ENCODE measurements at places on chromosomes 4 and X. TPM values are rescaled to one million over a fixed set of nuclear protein-coding genes. Genes with fewer than 3 reads are reported as not detected.

The UGT2A3 gene
- not detected for total RNA-seq

The DACH2 gene
- not detected for total RNA-seq

The GABRG1 gene
- total RNA-seq: not detected

The AMER1 gene
- 4.5 TPM for total RNA-seq

The PDZD4 gene
- 8.3 TPM for total RNA-seq

The NOCT gene
- 4.8 TPM for total RNA-seq

The MTNR1A gene
- not detected for total RNA-seq

The NPFFR2 gene
- total RNA-seq: not detected

GRCh38 chr4:113101669-113102068 lies 52.2 kb downstream of the ANK2 start:
- no peak overlapping the region for H3K27ac ChIP-seq
- no peaks in the 10 kb centered on the region for H3K27me3 ChIP-seq
- no peak for DNase-seq
- no peak overlapping the region for H3K4me3 ChIP-seq
- H3K36me3 ChIP-seq: no peaks in the 10 kb centered on the region
- H3K4me1 ChIP-seq: no peaks in the 10 kb centered on the region

DNA sequence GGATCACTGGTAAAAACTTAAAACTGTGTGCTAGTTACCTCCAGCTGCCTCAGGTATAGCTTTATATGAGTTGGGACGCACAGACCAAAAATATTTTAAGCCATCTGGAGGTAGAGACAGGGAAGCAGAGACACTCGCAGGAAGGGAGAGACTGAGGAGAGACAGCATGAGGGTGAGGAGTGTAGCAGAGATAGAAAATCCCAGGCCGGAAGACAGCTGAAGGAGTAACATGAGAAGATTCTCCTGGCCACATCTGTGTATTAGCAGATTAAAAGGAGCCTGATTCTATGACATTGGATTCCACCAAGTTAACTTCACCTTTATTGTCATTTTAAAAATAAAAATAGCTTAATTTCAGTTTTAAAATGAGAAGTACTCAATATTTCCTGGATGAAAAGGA lies 84.3 kb downstream of the PDLIM5 start:
- DNase-seq: no peak
- H3K27me3 ChIP-seq: no peaks in the 10 kb centered on the region
- H3K4me3 ChIP-seq: no peak overlapping the region
- H3K27ac ChIP-seq: no peak overlapping the region
- no peaks in the 10 kb centered on the region for H3K36me3 ChIP-seq

- DNase-seq: no peak
- H3K27me3 ChIP-seq: no peaks in the 10 kb centered on the region
- no peaks in the 10 kb centered on the region for H3K36me3 ChIP-seq
- H3K4me3 ChIP-seq: no peak overlapping the region
- H3K27ac ChIP-seq: no peak overlapping the region
- no peaks in the 10 kb centered on the region for H3K4me1 ChIP-seq
Measured at GRCh38 chrX:19687395-19687794, 172.1 kb upstream of the MAP3K15 start.

GRCh38 chrX:47247999-47248320 lies 15.2 kb downstream of the USP11 start:
- H3K4me1 ChIP-seq: no peaks in the 10 kb centered on the region
- peaks cover 30% of the 10 kb centered on the region for H3K36me3 ChIP-seq
- no peak overlapping the region for H3K27ac ChIP-seq
- H3K27me3 ChIP-seq: no peaks in the 10 kb centered on the region
- no peak overlapping the region for H3K4me3 ChIP-seq
- no peak for DNase-seq

GRCh38 chr4:185122681-185123345 lies 20.3 kb upstream of the SLC25A4 start:
- no peak for DNase-seq
- H3K4me3 ChIP-seq: no peak overlapping the region
- peaks cover 16% of the 10 kb centered on the region for H3K27me3 ChIP-seq
- H3K4me1 ChIP-seq: peaks cover 9% of the 10 kb centered on the region

- peak overlapping the region; percentile 55 for H3K27ac ChIP-seq
- H3K36me3 ChIP-seq: no peaks in the 10 kb centered on the region
- peak overlapping the region; percentile 5 for H3K4me3 ChIP-seq
- DNase-seq: no peak
- no peaks in the 10 kb centered on the region for H3K4me1 ChIP-seq
Measured at GRCh38 chr4:95536650-95537049, 12.1 kb downstream of the UNC5C start.

- H3K27ac ChIP-seq: no peak overlapping the region
- H3K4me3 ChIP-seq: no peak overlapping the region
- no peaks in the 10 kb centered on the region for H3K4me1 ChIP-seq
- no peaks in the 10 kb centered on the region for H3K36me3 ChIP-seq
Measured at GRCh38 chr4:143653031-143653430, 47.4 kb downstream of the FREM3 start.

DNA sequence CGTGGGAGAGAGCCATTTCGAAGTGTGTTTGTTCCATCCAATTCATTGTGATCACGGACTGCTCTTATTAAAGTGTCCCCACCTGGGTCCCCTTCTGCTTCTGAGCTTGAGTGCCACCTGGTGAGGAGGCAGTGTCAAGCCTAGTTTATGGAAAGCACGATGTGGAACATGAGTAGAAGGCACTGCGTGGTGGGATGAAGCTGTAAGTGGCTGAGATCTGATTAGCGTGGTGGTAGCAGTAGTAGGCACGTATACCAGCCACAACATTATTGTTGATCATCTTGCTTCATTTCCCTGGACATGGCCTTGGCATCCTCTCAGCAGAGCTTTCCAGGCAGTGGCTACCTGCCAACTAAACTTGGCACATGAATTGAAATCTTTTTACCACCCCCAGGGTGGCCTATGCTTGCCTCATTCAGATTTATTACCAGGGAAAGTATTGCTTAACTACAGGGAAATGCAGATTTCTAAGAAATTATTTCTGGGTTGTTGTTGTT lies 46.4 kb downstream of the GPAT3 start:
- no peak overlapping the region for H3K4me3 ChIP-seq
- H3K4me1 ChIP-seq: peaks cover 10% of the 10 kb centered on the region
- no peaks in the 10 kb centered on the region for H3K27me3 ChIP-seq
- H3K36me3 ChIP-seq: no peaks in the 10 kb centered on the region
- DNase-seq: no peak
- no peak overlapping the region for H3K27ac ChIP-seq

- no peaks in the 10 kb centered on the region for H3K36me3 ChIP-seq
- H3K4me3 ChIP-seq: no peak within 1 kb of the TSS
- no peak within 1 kb of the TSS for H3K27ac ChIP-seq
- DNase-seq: peak; percentile 81
- peaks cover 65% of the 10 kb centered on the region for H3K27me3 ChIP-seq
Measured at GRCh38 chr4:8580321-8581093, at the start of gene GPR78. GPR78 (plus strand) TSS chr4:8580392; CDS start chr4:8580983, 591 bp downstream.

DNA sequence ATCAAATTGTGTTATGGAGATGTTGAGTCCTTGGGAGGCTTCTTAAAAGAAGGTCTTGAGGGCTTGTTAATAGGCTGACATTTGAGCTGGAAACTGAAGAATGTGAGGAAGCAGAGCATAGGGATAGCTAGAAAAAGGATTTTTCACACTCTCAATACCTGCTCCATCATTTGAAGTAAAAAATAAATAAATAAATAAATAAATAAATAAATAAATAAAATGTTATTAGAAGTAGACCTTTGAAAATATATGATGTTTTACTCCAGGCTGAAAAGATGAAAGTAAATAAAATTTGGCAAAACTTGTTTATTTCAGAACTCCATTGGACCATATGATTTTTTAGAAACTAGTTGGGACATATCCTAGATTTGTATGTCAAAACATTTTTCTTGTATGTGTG lies 1757.8 kb upstream of the TENM3 start:
- no peak for DNase-seq
- H3K4me1 ChIP-seq: no peaks in the 10 kb centered on the region
- no peaks in the 10 kb centered on the region for H3K36me3 ChIP-seq
- no peak overlapping the region for H3K27ac ChIP-seq
- H3K27me3 ChIP-seq: no peaks in the 10 kb centered on the region

DNA sequence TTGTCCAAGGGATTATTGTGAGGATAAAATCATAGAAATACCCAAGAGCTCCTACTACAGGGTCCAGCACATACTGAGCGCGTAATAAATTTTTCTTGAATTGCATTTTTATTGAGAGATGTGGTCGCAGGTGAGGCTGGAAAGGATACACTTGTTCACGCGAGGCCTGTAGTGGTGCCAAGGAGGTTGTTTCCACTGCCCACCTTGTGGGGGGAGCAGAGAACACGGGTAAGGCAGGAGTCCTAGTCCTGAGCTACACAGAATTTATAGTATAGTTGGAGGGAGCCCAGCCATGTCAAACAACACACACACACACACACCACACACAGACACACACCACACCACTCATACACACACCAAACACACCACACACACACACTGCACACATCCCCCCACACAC lies 31.8 kb upstream of the CYP4V2 start:
- H3K36me3 ChIP-seq: peaks cover 7% of the 10 kb centered on the region
- no peak overlapping the region for H3K27ac ChIP-seq
- no peak overlapping the region for H3K4me3 ChIP-seq
- H3K27me3 ChIP-seq: no peaks in the 10 kb centered on the region
- no peak for DNase-seq

DNA sequence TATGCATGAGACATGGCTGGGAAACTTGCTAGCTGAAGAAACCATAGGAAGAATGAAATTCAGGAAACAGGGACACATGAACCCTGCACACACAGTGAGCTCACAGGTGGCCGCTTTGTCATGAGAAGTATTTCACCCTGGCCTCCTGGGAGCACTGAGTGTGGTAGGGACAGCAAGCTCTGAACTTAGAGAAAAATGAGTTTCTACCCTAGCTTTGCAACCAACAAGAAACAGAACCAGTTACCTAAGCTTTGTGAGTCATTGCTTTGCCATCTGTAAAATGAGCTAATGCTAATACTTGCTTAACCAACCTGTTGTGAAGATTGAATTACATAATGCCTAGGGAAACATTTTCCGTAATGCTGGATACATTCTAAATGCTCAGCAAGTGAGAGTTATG lies 206.6 kb upstream of the HS3ST1 start:
- H3K4me3 ChIP-seq: no peak overlapping the region
- H3K27me3 ChIP-seq: no peaks in the 10 kb centered on the region
- no peaks in the 10 kb centered on the region for H3K4me1 ChIP-seq
- H3K27ac ChIP-seq: no peak overlapping the region

DNA sequence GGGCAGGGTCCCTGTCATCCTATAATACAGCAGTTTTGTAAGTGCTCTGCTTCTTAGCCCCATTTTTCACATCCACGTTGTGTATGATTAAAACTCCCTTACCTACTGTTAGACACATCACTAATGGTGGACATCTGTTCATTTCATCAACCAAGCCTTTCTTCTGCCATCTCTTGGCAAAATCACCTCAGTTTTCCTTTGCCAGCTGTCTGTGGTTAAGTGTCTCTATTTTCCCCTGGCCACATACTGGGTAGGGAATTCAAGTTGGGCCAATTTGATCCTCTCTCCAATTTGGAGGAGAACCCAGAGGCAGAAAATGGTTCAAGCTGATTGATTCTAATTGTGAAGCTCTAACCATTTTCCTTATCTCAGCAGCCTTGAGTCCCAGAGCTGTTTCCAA lies 436.1 kb downstream of the PCDH7 start:
- H3K4me3 ChIP-seq: no peak overlapping the region
- no peaks in the 10 kb centered on the region for H3K4me1 ChIP-seq
- H3K36me3 ChIP-seq: no peaks in the 10 kb centered on the region
- H3K27ac ChIP-seq: no peak overlapping the region

DNA sequence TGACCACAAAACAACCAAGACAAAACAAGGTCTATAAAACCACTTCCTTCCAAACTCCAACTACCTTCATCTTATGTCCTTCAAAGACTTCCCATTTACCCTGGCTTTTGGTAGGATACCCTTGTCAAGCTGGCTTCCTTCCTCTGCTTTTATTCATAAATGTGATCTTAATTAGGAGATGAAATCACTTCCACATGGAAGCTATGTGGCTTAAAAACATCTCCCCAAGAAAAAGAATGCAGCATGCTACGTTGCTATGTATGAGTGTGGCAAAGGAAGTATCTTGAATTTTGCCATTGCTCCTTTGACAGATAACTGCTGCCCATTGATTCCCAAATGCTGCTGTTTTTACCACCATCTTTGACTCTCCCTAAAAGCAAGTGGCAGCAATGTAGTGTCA lies 46.4 kb upstream of the VEGFD start:
- H3K36me3 ChIP-seq: no peaks in the 10 kb centered on the region
- no peak for DNase-seq
- no peaks in the 10 kb centered on the region for H3K27me3 ChIP-seq
- no peak overlapping the region for H3K4me3 ChIP-seq

GRCh38 chr4:16466581-16466980 lies 240.3 kb upstream of the TAPT1 start:
- H3K27ac ChIP-seq: no peak overlapping the region
- no peaks in the 10 kb centered on the region for H3K4me1 ChIP-seq
- H3K27me3 ChIP-seq: no peaks in the 10 kb centered on the region
- H3K4me3 ChIP-seq: no peak overlapping the region
- no peak for DNase-seq

- H3K4me3 ChIP-seq: no peak overlapping the region
- no peak overlapping the region for H3K27ac ChIP-seq
- DNase-seq: peak; percentile 0
- no peaks in the 10 kb centered on the region for H3K4me1 ChIP-seq
- H3K36me3 ChIP-seq: peaks cover 22% of the 10 kb centered on the region
Measured at GRCh38 chrX:47171996-47172395, 21.6 kb upstream of the UBA1 start.

DNA sequence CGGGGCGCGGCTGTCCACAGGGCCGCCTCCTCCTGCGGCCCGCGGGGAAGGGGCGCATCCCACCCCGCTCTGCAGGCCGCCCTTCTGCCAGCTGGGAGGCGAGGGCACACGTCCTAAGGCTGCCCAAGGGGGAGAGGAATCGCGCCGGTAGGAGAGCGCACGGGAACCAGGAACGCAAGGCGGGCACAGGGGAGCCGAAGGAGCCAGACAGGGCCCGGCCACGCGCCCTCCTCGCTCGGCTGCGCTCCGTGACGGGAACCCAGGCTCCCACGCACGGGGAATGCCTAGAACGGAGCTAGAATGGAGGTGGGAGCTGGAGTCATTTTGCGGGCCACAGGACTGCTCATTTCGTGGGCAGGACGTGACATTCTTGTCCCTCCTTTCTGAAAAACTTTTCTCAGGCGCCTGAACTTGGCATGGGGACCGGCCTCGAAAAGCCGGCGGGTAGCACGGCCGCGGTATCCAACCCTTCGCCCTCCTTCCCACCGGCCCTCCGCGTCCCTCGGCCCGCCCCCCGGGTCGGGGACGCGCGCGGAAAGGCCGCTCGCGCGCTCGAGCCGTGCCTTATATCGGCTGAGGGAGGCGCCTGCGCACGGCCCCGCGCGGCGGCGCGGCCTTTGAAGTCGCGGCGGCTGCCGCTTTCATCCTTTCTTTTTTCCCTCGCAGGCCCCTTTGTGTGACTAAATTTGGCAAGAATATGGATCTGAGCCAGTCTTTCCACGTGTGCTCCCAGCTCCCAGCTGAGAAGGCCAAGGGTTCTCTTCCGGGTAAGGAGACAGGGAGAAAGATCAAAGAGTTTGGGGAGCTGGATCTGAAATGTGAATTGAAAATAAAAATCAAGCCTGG lies 4.2 kb upstream of the LEF1 start:
- DNase-seq: peak; percentile 73
- H3K27ac ChIP-seq: peak overlapping the region; percentile 79
- no peaks in the 10 kb centered on the region for H3K36me3 ChIP-seq
- H3K4me3 ChIP-seq: peak overlapping the region; percentile 68
- H3K27me3 ChIP-seq: peaks cover 50% of the 10 kb centered on the region

All from upper lobe of right lung (tissue), 1 donor.